ENCODE measurements at places on chromosomes 12 and 14.
A peak's percentile ranks its signal among the peaks of the same experiment; 100 is the strongest.

- no peak for DNase-seq
Measured at GRCh38 chr14:99254328-99255009, 17.5 kb downstream of the BCL11B start.

DNA sequence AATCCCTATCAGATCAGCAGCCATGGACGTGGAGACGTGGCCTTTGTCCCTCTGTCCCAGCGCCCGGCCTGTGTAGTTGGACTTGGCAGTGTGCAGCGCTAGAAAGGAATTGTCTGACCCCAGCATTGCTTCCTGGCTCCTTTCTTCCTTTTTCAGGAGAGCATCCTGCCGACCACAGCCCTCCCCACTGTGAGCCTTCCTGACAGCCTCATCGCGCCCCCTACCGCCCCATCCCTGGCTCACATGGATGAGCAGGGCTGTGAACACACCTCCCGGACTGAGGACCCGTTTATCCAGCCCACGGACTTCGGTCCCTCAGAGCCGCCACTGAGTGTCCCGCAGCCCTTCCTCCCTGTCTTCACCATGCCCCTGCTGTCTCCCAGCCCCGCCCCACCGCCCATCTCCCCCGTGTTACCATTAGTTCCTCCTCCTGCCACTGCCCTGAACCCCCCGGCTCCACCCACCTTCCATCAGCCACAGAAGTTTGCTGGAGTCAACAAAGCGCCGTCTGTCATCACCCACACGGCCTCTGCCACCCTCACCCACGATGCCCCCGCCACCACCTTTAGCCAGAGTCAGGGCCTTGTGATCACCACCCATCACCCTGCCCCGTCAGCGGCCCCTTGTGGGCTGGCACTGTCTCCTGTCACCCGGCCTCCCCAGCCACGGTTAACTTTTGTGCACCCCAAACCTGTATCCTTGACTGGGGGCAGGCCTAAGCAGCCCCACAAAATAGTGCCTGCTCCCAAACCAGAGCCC lies 40.6 kb downstream of the IL31 start:
- DNase-seq, result no peak

- no peak for DNase-seq
Measured at GRCh38 chr12:15320881-15321280, 1.4 kb upstream of the PTPRO start.

GRCh38 chr12:3047961-3048360 lies 29.2 kb upstream of the TSPAN9 start:
- no peak for DNase-seq

DNA sequence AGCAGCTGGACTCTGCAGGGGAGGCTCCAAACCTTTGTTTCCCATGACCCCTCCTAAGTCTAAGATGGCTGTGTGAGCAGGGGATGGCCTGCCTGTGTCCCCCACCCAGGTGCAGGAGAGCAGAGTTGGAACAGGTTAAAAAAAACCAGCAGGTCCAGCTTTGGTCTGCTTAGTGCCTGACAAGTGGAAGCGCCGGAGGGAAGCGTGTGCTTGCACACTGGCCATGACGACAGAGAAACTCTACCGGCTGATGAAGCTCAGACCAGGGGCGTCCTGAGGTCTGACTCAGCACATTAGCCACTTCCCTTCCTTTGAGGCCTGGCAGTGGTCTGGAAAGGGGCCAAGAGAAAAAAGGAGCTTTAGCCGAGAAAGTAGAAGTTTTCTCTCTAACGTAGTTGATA lies 280.1 kb downstream of the VRK1 start:
- peak; percentile 76 for DNase-seq

- no peak for DNase-seq
Measured at GRCh38 chr12:67534681-67535080, 113.9 kb upstream of the DYRK2 start.

- DNase-seq, result no peak
Measured at GRCh38 chr12:132302466-132303358, 26.7 kb downstream of the GALNT9 start.

GRCh38 chr12:27733052-27733656 lies 22.5 kb downstream of the MRPS35 start:
- DNase-seq, result peak; percentile 32

DNA sequence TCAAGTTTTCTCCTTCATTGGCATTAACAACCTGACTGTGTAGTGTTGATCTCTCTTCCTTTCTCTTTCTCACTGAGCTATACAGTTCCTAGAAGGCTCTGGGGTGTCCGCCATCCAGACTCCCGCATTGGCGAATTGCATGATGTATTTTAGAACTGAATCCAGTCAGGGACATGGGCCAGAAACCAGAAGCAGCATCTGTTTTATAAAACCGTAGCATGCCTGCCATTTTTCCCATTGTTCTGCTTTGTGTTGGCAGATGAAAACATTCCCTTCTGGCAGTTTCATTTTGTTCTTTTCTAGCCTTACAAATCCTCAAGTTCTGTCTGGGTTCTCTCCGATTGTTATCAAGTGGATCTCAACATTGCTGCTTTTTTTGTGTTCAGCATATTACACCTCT lies 268.3 kb upstream of the SEL1L start:
- DNase-seq, result peak; percentile 41

GRCh38 chr12:211142-211465 lies 2.9 kb downstream of the SLC6A12 start:
- DNase-seq, result no peak

DNA sequence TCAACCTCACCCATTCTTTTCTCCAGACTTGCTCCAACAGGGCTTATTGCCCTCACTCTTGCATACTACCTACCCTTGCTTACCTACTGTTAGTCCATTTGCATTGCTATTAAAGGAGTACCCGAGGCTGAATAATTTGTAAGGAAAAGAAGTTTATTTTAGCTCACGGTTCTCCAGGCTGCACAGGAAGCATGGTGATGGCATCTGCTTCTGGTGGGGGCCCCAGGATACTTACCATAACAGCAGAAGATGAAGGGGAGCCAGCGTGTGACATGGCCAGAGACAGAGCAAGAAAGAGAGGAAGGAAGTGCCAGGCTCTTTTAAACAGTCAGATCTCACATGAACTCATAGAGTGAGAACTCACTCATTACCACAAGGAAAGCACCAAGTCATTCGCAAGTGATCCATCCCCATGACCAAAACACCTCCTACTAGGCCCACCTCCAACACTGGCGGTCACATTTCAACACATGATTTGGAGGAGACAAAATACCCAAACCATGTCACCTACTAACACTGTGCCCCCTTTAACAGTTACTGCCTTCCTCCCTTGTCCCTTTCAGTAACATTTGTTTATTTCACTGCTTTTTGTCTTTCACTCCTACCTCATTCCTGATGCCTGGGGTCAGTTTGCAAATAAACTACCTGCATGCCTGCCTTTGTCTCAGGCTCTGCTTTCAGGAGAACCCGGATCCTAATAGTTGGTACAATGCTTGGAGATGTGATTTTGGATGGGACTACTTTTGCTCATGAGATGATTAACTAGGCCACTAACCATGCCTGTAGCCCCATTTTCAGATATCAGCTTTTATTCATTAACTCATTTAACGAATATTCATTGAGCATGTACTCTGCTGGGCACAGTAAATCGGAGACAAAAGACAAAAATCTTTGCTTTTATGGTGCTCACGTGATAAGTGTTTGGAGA lies 41.6 kb upstream of the CSRP2 start:
- no peak for DNase-seq

GRCh38 chr14:89504602-89505313 lies 87.7 kb upstream of the FOXN3 start:
- DNase-seq, result no peak

DNA sequence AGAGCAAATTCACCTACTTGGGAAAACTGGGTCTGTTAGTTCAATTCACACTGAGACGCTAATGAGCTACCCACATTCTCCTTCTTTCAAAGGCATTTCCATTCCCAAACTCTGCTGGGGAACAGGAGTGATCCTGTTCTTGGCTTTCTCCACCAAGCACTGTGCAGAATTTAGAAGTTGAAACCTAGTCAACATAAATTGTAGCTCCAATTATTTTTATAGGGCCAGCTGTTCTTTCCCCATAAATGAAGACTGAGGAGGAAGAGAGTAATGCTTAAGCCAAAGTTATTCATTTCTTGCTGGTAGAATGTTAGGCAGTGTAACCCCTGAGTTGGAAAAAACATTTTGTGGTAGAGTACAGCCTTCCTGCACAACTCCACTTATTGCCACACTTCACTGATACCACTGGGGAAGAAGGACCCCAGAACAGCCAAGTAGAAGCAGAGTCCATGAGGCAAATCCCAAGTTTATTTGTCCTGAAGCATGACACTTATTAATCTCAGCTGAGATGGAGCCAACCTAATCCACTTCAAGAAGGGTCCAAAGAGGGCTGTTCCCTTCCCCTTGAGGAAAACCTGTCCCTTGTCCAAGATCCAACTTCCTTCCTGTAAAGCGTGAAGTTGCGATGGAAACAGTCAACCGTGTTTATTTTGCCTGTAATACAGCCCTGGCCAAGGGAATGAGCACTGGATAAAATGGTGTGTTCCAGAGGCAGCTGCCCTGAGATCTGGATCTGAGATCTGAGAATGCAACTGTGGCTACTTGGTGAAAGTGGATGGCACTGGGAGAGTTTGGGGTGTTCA lies 151.8 kb downstream of the TBX5 start:
- DNase-seq, result peak; percentile 30

DNA sequence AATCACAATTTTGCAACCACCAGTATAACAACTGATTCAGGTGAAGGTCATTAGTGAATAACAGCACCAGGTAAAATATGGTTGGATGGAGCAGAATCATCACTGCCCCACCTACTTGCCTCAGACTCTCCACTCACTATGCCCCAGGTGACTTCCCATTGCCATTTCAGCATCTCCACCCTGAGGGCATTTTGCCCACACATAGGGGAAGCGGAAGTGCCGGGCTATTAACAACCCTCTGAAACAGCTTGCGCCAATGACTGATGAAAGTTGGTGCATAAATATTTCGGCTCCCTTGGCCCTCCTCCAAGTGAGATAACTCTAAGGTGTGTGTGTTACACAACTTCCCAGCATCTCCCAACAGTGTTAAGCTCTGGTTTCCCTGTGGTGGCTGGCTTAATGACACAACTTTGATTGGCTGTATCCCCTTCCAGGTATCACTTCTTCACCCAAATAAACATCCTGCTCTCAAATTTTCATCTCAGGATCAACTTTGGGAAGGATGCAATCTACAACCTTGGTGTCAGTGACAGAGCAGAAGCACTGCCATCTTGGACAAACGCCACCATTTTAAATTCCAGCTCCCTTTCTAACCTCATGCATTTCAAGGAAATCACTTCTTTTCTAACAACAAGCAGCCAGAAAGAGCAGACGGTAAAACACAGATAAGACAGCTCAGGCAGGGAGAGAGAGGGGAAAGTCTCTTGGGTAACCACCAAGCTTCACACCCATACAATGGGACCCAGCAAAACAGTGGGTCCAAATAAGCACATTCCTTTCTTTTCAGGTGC lies 73.6 kb upstream of the PPP2R5C start:
- no peak for DNase-seq

DNA sequence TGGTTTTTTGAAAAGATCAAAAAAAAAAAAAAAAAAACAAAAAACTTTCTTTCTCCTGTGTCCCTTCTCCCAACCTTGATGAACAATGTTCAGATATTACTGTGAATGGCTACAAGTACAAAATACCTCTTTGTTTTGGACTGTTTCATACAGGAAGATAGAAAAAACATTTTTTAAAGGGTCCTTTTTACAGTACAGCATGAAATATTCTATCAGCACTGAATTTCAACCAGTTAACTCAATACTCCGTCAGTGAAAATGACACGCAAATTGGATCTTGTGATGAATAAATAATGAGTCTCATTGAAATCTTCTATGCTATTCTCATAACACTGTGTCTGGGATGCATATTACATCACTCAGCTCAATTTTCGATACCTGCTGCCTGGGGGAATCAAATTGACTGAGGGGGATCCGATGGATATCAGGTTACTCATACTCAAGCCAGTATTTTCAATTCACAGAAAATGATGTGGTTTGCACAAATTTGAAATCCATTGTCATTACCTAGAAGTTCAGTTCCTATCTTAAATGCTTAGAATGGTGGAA lies 179.6 kb downstream of the TMTC2 start:
- no peak for DNase-seq

DNA sequence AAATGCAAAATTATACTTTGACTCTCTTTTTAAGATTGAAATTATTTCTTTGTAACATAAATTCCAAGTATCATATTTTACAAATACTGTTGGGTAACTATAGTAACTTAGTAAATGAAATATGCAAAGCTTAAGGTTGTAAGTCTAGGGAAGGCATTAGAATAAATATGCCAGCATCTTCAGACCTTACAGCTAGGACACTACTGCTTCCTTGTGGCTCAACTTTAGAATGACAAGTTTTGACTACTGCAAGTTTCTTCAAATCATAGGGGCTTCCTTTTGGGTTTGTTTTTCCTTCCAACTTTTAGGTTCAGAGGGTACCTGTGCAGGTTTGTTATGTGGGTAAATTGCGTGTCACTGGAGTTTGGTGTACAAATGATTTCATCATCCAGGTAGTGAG lies 17.7 kb upstream of the ANP32D start:
- peak; percentile 27 for DNase-seq

DNA sequence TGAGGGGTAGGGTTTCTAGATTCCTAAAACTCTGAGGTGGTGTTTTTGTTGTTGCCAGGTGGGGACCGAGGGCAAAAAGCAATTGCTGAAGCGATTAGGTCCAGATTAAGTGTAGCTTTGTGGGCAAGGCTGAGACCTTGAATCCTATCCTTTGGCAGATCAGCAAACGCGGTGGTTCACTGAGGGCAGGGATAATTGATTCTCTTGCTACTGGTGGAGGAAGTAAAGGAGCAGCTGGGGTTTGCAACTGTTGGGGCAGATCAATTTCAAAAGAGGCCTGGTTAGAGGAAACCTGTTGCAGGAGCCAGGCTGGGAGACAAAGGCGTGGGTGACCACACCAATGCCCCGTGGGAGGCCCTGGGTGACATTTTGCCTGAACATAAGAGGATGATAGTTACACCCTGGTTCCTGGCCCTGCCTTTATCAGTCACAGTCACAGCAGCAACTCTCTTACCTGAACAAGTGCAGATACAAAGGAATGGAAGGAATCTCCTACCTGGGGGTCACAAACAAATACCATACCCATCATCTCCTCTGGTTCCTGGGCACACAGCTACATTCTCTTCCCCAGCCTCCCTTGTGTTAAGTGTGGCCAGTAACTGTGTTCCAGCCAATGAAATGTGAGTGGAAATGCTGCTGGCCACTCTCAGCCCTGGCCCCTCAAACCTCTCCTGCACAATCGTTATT lies 43.3 kb upstream of the RASSF3 start:
- no peak for DNase-seq

DNA sequence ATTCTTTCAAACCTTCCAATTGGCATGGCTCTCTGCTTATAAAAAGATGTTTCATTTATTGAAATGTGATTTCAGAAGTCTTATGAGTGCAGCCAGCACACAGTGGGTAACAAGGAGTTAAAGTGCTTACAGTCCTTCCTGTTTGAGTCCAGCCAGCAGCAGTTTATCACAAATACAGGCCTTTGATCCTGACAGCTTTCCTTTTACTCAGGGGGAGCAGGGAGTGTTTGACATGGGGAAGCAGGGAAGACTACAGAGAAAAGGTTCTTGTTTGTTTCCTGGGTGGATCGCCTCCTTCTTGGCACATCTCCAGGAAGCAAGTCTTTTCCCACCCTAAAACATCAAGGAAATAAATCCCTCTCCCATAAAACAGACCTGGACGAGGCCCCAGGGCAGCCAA lies 216.1 kb downstream of the MSRB3 start:
- DNase-seq, result no peak

- no peak for DNase-seq
Measured at GRCh38 chr12:34289431-34290380, 267.4 kb downstream of the ALG10 start.
